ENCODE measurements at places on chromosomes 5 and 9. TPM values are rescaled to one million over a fixed set of nuclear protein-coding genes. Genes with fewer than 3 reads are reported as not detected.

Gene ANKRD55
- polyA plus RNA-seq, result 0.27 TPM

GRCh38 chr9:114657705-114658104 is at the start of gene TEX53:
TEX53 (minus strand) TSS chr9:114657805; CDS start chr9:114657774, 31 bp downstream.
- DNase-seq, result no peak

GRCh38 chr9:107496976-107497375 is 7.4 kb upstream of the KLF4 start:
- no peak for DNase-seq

GRCh38 chr5:131252824-131253171 is 11.1 kb upstream of the CDC42SE2 start:
- no peak for DNase-seq

Gene CDKN2B
- polyA plus RNA-seq, result 0.61 TPM

- DNase-seq, result no peak
Observed at GRCh38 chr5:123855609-123856008, 343.6 kb downstream of the CSNK1G3 start.

DNA sequence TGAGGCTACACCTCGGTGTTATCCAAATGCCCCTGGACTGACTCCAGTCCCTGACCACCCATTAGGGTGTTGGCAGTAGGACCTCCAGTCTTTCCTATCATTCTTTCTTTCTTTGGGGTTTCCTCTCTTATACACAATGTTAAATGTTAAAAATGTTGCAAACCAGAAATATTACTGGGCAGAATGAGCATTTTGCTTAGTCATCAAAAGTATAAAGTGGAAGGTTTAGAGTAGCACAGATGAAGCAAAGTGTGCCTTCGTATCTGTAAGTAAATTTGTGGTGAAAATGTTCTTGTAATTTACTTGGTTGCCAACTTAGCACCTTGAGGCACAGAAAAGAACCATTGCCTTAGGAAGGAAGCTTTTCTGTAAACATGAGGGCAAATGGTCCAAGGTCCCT is 21.7 kb upstream of the UNC13B start:
- DNase-seq, result no peak

Gene ENTPD2
- 11.0 TPM for polyA plus RNA-seq

DNA sequence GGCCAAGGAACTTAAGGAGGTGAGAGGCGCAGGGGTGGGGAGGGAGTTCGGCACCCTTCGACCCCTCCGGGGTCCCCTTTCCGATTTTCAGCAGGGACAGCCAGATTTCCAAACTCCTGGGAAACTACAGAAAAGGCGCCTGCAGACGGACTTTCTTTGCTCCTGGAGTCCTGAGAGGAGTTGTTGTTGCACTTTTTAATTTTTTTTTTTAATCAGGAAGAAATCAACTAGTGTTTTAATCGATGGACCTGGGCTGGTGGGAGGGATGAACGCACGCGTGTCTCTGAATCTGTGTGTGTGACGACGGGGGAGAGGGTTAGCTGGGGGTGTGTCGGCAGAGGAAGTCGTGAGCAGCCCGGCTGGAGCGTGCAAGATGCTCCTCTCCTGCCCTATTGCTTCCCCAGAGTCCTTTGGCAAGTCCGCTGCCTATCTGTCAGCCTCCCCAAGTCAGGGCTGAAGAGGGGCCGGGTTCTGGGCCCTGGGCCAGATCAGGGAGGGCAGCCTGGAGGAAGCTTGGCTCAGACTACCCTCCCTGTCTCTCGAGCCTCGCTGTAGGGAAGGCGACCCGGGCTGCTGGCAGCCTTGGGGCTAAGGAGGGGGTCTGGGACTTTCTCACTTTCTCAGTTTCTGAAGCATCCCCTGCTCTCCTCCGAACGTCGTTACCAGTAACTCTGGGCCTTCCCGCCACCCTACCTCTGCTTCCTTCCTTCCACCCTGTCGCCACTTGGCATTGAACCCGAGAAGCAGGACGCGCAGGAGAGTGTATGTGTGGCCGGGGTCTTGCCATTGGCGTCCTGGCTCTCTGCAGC is 731 bp downstream of the PRR16 start:
- peak; percentile 36 for DNase-seq

DNA sequence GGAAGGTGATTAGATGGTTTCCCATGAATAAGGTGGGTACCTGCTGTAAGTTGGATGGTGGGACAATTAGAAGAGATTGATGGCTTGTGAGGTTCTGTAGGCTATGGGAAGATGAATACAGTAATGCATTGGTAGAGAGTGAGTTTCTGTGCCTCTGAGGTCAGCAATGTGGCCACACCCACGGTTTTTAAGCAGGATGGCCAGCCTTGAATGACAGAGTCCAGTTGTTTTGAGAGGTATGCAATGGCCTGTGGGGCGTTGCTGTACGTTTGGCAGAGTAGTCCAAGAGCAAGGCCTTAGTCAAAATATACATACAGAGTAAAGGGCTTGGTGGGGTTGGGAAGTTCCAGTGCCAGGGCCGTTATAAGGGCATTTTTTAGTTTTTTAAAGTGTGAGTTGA is 235.6 kb upstream of the C9orf72 start:
- DNase-seq, result no peak

Gene PAXX
- 23.9 TPM for polyA plus RNA-seq

DNA sequence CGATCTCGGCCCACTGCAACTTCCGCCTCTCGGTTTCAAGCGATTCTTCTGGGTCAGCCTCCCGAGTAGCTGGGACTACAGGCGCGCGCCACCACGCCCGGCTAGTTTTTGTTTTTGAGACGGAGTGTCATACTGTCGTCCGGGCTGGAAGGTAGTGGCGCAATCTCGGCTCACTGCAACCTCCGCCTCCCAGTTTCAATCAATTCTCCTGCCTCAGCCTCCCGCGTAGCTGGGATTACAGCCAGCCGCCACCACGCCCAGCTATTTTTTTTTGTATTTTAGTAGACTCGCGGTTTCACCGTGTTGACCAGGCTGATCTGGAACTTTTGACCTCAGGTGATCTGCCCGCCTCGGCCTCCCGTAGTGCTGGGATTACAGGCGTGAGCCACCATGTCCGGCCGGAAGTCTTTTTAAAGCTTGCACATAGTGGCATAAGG is 1.2 kb downstream of the SMC5 start:
- DNase-seq, result no peak

- DNase-seq, result no peak
Observed at GRCh38 chr5:180049185-180049548, 22.4 kb downstream of the RNF130 start.

Gene OR4F3
- polyA plus RNA-seq, result not detected

DNA sequence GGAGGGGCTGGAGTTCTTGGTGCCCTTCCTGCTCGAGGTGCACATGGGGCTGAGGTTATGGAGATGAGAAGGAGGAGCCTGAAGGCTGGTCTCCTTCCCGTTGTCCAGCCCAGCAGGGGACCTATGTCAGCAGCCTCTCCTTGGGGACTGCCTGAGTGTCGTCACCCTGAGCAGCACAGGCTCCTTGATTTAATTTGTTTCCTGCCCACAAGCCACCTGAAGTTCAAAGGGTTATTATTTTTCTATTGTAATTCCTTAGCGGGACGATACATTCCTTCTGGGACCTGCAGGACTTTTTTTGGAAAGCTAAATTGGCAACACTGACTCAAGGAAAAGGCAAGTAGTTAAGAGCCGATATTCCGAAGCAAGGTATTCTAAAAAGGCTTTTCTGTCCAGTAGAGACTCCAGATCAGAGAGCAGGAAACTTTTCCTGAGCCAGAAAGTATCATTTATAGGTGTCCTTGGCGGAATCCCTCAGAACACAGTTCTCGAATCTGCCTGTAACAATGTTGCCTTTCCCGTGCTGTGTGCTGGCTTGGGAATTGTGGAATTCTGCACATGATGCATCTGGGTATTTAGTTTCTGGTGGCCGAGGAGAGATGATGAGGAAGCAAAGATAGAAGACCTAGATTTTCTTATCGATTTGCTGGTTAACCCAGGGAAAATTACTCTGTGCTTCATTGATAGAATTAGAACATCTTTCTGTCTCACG is 55.4 kb downstream of the ARHGAP26 start:
- no peak for DNase-seq

Gene SLC34A3
- polyA plus RNA-seq, result 1.8 TPM

Gene CCNO
- 0.39 TPM for polyA plus RNA-seq

DNA sequence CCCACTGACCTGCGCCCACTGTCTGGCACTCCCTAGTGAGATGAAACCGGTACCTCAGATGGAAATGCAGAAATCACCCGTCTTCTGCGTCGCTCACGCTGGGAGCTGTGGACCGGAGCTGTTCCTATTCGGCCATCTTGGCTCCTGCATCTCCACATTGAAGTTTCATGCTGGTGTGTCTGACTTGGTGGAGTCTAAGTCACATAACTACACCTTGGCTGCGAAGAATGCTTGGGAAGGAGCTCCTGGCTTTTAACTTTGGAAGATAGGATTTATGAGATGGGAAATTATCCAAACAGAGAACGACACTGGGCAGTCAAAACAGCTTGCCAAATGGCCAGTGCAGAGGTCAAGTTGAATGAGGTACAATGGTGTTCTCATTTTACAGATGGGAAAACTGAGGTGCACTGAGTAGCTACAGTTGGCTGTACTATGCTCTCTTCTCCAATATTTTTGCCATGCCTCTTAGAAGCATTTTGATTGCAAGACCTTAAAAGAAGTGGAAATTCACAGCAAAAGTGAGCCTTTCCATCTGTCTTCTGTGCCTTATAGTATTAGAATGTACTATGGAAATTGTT is 36.7 kb downstream of the CCDC192 start:
- DNase-seq, result no peak

Gene ASB6
- polyA plus RNA-seq, result 15.2 TPM

Gene ELOVL7
- 0.30 TPM for polyA plus RNA-seq

- DNase-seq, result no peak
Observed at GRCh38 chr9:116641292-116642059, 45.6 kb upstream of the TRIM32 start.

Gene PCDHA13
- polyA plus RNA-seq, result 0.21 TPM

DNA sequence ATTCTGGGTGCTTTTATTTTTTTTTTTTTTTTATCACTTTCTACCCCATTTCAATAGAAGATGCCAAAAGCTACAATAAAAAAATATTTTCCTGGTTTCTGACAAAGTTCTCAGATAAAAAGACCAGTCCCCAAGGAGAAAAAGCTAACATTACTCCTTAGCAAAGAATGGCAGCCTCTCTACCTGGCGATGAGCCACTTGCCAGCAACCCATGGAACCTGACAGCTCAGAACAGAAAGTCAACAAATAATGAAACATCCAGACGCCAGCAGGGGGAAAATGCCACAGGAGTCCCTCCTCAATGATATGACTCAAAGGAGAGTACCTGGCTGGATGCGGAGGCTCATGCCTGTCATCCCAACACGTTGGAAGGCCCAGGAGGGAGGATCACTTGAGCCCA is 123.2 kb downstream of the MYO10 start:
- DNase-seq, result no peak

DNA sequence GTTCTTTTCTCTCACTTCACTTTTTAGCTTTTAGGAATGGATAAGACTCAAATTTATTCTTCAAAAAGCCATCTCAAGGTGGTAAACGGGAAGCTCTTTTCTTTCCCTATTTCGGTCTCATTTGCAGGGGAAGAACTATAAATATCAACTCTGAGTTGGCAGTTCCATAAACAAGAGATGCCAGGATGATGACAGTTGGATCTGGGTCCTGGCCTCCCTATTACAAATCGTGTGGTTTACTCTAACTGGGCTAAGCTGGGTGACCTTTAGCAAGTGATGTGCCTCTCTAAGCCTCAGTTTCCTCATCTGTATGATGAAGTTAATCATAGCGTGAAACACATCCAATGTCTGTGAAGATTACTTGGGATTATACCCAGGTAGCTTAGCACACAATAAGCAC is 44.2 kb downstream of the TLE4 start:
- no peak for DNase-seq

GRCh38 chr5:160312134-160312959 is at the start of gene CCNJL:
CCNJL (minus strand) TSS chr5:160312564; CDS start chr5:160311923, 641 bp downstream.
- peak; percentile 57 for DNase-seq

DNA sequence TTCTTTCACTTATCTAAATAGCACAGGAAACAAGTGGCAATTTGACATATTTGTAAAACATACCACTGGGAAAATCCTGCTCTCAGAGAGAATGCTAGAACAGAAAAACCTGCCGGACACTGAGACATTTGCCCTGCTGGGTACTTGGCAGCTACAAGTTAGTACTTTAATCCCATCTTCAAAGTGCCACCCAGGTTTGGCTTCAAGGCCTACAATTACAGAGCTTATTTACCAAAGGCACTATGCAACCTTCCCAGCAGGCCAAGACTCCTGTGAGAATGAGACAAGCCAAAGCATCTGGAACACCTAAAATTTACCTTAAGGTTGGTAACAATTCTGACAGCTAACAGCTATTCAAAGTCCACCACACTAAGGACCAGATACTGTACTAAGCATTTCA is 78.3 kb downstream of the TSSK1B start:
- no peak for DNase-seq

Gene LRRC19
- 0.13 TPM for polyA plus RNA-seq

GRCh38 chr5:170113522-170113900 is 7.8 kb downstream of the FOXI1 start:
- DNase-seq, result no peak

DNA sequence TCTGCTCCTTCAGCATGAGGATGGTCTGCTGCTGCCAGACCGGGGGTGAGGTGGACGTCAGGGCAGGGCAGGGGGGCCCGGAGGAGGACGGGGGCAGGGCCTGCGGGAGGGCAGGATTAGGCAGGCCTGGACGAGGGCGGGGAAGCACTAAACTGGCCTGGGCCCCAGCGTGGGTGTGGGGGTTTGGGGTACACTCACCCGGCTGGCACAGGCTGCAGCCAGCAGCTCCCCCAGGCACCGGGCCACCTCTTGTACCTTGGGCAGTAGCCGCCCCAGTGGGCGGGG is 5.5 kb downstream of the SAPCD2 start:
- DNase-seq, result no peak

- DNase-seq, result peak; percentile 27
Observed at GRCh38 chr5:159877894-159878448, 38.3 kb upstream of the ADRA1B start.

DNA sequence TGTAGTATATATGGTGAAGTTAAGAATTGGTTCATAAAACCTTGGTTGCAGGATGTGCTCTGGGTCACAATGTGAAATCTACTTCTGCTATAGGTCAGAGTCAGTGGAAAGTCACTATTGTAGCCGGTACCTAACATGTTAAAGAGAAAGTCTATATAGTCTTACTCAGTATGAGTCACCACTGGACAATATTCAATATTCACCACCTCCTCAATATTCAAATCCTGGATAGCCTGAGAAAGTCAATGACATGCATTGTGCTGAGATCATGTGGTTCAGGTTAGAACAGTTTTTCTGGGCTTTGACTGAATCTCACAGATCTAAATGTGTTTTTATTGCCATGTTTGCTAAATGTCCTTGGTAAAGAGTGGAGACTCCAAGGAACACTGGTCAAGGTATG is 108.8 kb downstream of the HMHB1 start:
- DNase-seq, result no peak

DNA sequence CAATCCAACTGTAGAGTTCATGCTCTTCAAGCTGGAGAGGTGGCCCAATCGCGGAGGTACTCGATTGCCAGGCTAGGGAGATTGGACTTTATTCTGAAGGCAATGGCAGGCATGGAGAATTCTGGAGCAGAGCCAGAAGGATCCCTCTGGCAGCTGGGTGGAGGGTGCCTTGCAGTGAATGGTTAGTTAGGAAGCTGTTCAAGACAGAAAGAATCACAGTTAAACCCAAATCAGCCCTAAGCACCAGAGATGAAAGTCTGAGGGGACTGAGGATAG is 182.4 kb downstream of the RGS3 start:
- no peak for DNase-seq

Data from hindlimb muscle (tissue), 1 donor.